H1 (cell line): ENCODE measurements at places on chromosomes 16 and 17. TPM values are rescaled to one million over a fixed set of nuclear protein-coding genes. Genes with fewer than 3 reads are reported as not detected.

DNA sequence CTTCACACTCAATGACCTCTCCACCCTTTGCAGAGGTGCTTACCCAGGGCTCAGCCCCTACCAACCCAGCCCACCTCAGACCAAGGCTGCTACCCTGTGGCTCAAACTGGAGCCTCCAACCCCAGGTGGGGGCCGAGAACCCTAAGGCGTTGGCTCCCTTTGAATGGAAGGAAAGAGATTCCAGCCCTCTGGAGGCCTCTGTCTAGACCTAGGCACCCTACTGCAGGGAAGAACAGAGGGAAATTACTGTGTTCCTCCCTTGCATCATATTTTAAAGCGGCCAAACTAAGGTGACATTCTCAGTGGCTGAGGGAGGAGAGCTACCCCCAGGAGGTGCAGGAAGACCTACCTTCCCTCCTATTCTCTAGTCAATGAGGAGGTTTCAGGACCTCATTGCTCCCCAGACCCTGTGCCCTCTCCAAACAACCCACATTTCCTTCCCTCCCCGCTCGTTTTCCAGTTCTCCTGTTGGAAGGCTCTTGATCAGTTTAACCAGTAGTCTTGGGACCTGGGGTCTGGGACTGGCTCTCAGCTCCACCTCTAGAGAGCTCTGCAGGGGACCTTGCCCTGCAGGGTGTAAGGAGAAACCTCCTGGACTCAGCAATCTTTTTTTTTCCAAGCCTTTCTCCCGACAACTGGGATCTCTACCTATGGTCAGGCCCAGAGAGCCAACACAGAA lies 5.5 kb upstream of the HOXB8 start:
- H3K4me3 ChIP-seq, result no peak overlapping the region
- H3K4me1 ChIP-seq, result no peaks in the 10 kb centered on the region
- no peak for DNase-seq

HS3ST6 gene
- 0.39 TPM in 1 of 2 replicates, not detected in the other for total RNA-seq

- H3K27ac ChIP-seq, result no peak overlapping the region
- no peaks in the 10 kb centered on the region for H3K27me3 ChIP-seq
- DNase-seq, result no peak
- no peak overlapping the region for H3K4me3 ChIP-seq
- peaks cover 60% of the 10 kb centered on the region for H3K36me3 ChIP-seq
Measured at GRCh38 chr16:57167953-57168352, 17.9 kb downstream of the PSME3IP1 start.

GRCh38 chr16:69176033-69176800 lies 10.7 kb upstream of the SNTB2 start:
- no peak overlapping the region for H3K4me3 ChIP-seq
- DNase-seq, result no peak
- H3K4me1 ChIP-seq, result no peaks in the 10 kb centered on the region
- no peaks in the 10 kb centered on the region for H3K36me3 ChIP-seq

- H3K4me3 ChIP-seq, result no peak overlapping the region
- H3K36me3 ChIP-seq, result no peaks in the 10 kb centered on the region
- H3K27me3 ChIP-seq, result no peaks in the 10 kb centered on the region
- no peak overlapping the region for H3K27ac ChIP-seq
- DNase-seq, result no peak
Measured at GRCh38 chr17:36885771-36886377, 51.4 kb upstream of the LHX1 start.

PRSS27 gene
- 1.3 and 2.2 TPM in 2 replicates for total RNA-seq

DNA sequence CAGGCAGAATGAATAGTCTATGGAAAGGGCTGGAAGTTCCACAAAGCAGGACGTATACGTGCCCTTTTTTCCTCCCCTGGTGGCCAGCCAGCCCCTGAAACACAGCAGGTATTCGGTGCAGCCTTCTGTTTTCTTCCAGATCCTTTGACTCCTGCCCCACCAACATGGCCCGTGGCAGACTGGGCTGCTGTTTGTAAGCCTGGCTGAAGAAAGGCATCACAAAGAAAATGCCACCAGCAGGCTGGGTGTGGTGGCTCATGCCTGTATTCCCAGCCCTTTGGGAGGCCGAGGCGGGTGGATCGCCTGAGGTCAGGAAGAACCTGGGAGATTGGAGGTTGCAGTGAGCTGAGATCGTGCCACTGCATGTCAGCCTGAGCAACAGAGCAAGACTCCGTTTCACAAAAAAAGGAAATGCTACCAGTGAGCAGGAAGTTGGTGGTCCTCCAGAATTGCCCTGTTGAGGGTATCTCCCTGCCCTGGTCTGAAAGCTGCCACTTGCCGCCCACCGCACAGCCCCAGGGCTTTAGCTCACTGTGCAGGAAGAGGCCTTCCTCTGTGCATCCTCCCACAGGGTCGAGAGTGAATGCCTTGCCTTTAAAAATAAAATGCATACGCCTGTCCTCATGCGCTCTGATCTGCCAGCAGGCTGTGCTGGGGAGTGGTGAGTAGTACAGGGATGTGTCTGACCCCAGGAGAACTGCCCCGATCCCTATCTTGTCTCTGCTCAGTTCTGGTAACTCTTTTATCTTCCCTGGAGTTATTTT lies 587.7 kb downstream of the MAF start:
- no peaks in the 10 kb centered on the region for H3K4me1 ChIP-seq
- no peaks in the 10 kb centered on the region for H3K36me3 ChIP-seq
- H3K27ac ChIP-seq, result no peak overlapping the region
- H3K27me3 ChIP-seq, result no peaks in the 10 kb centered on the region

CMTM4 gene
- 49.4 and 51.7 TPM in 2 replicates for total RNA-seq

- H3K36me3 ChIP-seq, result peaks cover 19% of the 10 kb centered on the region
- H3K27me3 ChIP-seq, result no peaks in the 10 kb centered on the region
- H3K4me3 ChIP-seq, result peak overlapping the region; percentile 81
- peaks cover 4% of the 10 kb centered on the region for H3K4me1 ChIP-seq
- peak overlapping the region; percentile 47; the same call in 1 of the 2 replicates for H3K27ac ChIP-seq
- no peak for DNase-seq
Measured at GRCh38 chr17:39198186-39198566, 707 bp upstream of the CACNB1 start.

DNA sequence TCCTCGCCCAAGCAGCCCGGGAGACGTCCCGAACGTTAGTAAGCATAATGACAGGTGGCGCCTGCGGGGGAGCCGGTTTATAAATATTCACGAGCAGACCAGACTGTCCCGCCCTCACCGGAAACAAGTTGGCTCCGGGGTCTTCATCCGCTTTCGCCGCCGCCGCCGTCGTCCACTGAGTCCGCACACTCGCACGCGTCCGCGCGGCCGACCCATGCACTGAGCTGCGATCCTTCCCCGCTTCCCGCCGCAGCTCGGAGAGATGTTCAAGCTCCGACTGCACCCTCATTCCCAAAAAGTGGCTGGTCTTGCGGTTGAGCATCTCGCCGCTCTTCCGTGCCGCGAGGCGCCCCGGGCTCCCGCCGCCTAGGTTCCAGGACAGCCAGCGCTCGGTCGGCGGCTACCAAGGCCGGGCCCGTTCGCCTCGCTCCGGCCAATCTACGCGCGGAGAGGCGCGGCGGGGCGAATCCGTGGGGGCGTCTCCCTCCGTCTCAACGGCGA lies 385 bp downstream of the CFAP119 start:
- H3K36me3 ChIP-seq, result peaks cover 30% of the 10 kb centered on the region
- H3K4me1 ChIP-seq, result peaks cover 5% of the 10 kb centered on the region
- H3K27me3 ChIP-seq, result no peaks in the 10 kb centered on the region; the same call in 1 of the 2 replicates
- no peak for DNase-seq
- H3K4me3 ChIP-seq, result peak overlapping the region; percentile 80

- H3K36me3 ChIP-seq, result no peaks in the 10 kb centered on the region
- H3K4me1 ChIP-seq, result no peaks in the 10 kb centered on the region
- H3K4me3 ChIP-seq, result no peak overlapping the region
- H3K27me3 ChIP-seq, result no peaks in the 10 kb centered on the region
- DNase-seq, result no peak
Measured at GRCh38 chr17:4769628-4770027, 2.1 kb upstream of the TM4SF5 start.

ZNF207 gene
- total RNA-seq, result 254 and 268 TPM in 2 replicates

- no peak overlapping the region for H3K4me3 ChIP-seq
- H3K36me3 ChIP-seq, result peaks cover 57% of the 10 kb centered on the region
- no peaks in the 10 kb centered on the region for H3K4me1 ChIP-seq
- H3K27me3 ChIP-seq, result no peaks in the 10 kb centered on the region
- no peak for DNase-seq
Measured at GRCh38 chr17:75144816-75145512, 9.3 kb downstream of the JPT1 start.

DNA sequence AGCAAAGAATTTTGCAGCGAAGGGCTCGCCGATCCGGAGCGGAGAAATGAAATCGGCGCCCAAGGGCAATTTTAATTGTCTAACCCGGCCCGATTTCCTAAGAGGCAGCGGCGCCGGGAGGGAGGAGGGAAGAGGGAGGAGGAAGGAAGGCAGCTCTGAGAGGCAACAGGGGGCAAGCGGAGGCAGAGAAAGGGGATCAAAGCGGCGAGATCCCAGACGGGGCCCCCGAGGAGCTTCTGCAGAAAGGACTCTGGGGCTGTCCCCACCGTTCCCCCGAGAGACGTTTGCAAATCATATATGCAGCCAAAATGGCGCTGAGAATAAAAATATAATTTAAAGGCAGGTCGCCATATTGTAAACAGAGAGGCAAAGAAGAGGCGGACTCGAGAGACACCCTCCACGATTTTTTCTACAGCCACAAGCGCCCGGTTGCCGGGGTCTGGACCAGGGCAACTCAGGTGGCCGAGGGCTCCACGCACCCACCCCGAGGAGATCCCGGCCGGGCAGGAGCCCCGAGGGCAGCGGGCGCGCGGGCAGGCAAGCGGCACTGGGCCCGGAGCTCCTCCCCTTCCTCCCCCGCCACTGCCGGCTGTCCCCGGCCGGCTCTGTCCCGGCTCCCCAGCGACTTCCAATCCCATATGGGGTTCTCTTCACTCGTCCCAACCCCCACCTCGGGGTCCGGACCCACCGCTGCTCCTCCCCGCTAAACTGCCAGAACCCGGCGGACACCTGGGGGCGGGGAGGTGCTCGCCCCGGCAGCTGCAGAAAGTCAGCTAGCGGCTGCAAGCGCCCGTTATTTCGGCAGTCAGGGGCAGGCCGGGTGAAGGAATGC lies 1.9 kb downstream of the PHF12 start:
- no peaks in the 10 kb centered on the region for H3K36me3 ChIP-seq
- no peaks in the 10 kb centered on the region for H3K27me3 ChIP-seq
- peak; percentile 83 for DNase-seq
- H3K4me1 ChIP-seq, result peaks cover 10% of the 10 kb centered on the region; the same call in 1 of the 2 replicates
- peak overlapping the region; percentile 68 for H3K4me3 ChIP-seq
